ENCODE measurements at places on chromosomes 7 and 10.

DNA sequence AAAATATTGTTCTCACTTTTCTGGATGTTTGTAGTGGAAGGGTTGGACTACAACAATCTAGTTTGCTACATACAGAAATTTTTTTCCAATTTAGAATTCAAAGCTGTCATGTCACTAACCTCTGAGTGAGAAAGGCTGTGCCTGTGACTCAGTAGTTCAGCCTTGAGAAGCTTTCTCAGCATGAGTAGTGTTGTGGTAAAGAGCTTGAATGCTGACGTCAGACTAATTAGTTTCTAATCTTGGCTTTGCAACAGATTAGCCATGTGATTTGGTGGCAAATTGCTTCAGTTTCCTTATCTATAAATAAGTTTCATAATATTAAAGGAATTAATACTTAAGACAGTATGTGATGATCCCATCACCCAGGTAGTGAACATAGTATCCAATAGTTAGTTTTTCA is 83.8 kb downstream of the ABCA13 start:
- no peak for DNase-seq

GRCh38 chr7:121938429-121938996 is 65.6 kb downstream of the PTPRZ1 start:
- no peak for DNase-seq

DNA sequence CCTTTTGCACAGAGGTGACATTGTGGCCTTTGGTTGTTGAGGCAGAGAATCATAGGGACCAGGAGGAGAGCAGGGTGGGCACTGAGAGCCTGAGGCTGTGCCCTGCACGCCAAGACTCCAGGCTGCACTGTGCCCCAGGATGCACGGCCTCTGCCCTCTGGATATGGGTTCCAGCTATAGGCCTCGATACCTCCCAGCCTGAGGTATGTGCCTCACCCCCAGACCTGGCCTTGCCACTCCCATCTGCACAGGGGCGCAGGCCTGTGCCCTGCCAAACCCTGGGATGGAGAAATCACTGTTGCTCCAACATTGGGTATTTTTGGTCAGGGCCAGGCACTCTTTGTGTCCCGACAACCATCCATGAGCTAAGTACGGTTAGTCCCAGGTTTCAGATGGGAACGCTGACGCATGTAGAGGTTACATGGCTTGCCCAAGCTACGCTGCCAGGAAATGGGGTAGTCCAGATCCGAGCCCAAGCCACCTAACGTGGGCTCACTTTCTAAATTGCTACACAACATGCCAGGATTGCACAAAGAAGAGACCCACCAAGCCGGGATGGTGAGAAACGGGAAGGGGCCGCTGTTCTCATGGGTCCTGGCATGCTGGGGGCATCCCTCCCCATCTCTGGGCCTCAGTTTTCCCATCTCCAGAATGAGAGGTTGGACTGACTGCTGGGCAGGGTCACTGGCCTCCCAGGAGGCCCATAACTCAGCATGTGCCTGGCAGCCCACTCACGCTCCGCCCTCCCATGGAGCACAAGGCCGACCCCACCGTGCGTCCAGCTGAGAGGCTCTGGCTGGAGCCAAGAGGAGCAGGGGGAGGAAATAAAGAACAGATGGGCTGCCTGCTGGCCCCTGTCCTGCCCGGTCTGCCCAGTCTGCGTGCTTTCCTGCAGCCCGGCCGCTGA is 44.2 kb downstream of the ZCCHC24 start:
- DNase-seq = no peak

GRCh38 chr10:2476218-2476811 is 591.0 kb upstream of the PFKP start:
- DNase-seq = no peak

DNA sequence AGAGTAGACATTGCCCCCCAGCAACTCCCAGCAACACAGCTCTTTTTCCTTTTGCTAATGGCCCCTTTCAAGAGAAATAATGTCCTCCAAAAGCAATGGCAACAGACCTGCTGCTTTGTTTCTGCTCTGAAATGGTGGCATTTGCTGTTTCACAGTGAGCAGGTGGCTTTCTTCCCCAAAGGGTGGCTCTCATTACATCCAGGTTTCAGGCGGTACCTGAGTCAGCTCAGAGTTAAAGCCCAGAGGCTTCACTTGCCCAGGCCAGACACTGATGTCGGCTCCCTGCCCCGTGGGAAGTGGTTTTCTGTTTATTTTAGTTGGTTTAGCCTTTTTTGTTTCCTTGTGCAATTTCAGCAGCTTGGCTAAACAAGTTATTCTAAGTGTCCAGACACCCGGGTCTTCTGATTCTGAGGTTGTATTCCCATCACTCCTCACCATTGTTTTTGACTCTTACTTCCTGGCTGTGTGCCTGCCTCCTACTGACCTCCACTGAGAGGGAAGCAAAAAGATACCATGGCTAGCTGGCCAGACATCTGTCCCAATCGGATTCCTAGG is 7.8 kb upstream of the ATOH7 start:
- no peak for DNase-seq

- no peak for DNase-seq
Measured at GRCh38 chr10:114024876-114025610, 18.6 kb upstream of the ADRB1 start.

- DNase-seq = peak; percentile 67
Measured at GRCh38 chr10:93115661-93116383, 42.1 kb downstream of the CYP26A1 start.

DNA sequence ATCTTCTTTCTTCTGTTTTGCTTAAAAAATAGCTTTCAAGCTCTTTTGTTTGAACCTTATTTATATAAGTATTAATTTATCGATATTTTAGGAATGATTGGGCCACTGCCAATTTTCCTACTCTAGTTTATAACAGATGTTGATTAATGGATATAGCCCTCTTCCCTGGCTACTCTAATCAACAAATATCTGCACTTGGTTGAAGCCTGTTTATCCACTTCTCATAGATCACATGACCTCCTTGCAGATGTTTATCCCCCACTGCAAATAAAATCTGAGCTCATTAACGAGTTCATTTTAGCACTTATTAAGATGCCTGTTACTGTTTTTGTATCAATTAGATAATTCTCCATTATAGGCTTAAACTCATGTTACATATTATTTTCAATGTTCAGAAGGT is 715.3 kb downstream of the CNTNAP2 start:
- DNase-seq = no peak

DNA sequence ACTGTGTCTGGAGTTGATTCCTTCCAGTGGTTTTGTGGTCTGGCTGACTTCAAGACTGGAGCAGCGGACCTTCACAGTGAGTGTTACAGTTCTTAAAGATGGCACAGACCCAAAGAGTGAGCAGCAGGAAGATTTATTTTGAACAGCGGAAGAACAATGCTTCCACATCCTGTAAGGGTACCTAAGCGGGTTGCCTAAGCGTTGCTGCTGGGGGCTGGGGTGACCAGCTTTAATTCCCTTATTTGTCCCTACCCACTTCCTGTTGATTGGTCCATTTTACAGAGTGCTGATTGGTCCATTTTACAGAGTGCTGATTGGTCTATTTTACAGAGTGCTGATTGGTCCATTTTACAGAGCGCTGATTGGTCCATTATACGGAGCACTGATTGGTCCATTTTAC is 13.2 kb downstream of the AKR1B15 start:
- no peak for DNase-seq

- no peak for DNase-seq
Measured at GRCh38 chr10:132164761-132165278, 21.9 kb upstream of the DPYSL4 start.

Data from activated T-cell treated with anti-CD3 and anti-CD28 coated beads, Interleukin-2, amount 50 U/mL, for 1 hour (primary cell).